Testis (tissue), 5 donors: ENCODE measurements at places on chromosomes 16 and 17. TPM values are rescaled to one million over a fixed set of nuclear protein-coding genes. Genes with fewer than 3 reads are reported as not detected.

DNA sequence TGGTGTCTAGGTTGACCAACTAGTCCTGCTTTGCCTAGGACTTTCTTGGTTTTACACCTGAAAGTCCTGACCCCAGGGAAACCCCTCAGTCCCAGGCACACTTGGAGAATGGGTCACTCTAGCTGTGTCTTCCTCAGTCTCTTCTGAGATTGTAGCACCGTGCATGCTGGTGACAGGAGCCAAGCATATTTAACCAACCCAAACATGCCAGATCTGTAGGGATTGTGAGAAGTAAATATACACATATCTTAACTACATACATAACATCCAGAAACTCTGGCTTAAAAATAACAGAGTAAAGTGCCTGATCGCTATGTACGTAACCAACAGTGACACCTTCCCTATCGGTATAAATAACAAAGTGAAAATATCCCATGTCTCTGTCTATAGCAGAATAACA, 158.1 kb downstream of the HAPSTR1 start:
- no peak overlapping the region for H3K4me3 ChIP-seq
- H3K4me1 ChIP-seq = no peaks in the 10 kb centered on the region
- H3K27ac ChIP-seq = no peak overlapping the region
- no peaks in the 10 kb centered on the region for H3K36me3 ChIP-seq
- no peak for DNase-seq
- H3K27me3 ChIP-seq = no peaks in the 10 kb centered on the region

GRCh38 chr17:67686241-67686640, 31.5 kb upstream of the NOL11 start:
- H3K27me3 ChIP-seq = no peaks in the 10 kb centered on the region
- H3K36me3 ChIP-seq = no peaks in the 10 kb centered on the region
- H3K4me1 ChIP-seq = peaks cover 3% of the 10 kb centered on the region
- no peak for DNase-seq

GRCh38 chr17:3773511-3773910, 27.5 kb downstream of the ITGAE start:
- no peak overlapping the region for H3K27ac ChIP-seq
- H3K27me3 ChIP-seq = no peaks in the 10 kb centered on the region
- DNase-seq = no peak
- no peaks in the 10 kb centered on the region for H3K36me3 ChIP-seq

DNA sequence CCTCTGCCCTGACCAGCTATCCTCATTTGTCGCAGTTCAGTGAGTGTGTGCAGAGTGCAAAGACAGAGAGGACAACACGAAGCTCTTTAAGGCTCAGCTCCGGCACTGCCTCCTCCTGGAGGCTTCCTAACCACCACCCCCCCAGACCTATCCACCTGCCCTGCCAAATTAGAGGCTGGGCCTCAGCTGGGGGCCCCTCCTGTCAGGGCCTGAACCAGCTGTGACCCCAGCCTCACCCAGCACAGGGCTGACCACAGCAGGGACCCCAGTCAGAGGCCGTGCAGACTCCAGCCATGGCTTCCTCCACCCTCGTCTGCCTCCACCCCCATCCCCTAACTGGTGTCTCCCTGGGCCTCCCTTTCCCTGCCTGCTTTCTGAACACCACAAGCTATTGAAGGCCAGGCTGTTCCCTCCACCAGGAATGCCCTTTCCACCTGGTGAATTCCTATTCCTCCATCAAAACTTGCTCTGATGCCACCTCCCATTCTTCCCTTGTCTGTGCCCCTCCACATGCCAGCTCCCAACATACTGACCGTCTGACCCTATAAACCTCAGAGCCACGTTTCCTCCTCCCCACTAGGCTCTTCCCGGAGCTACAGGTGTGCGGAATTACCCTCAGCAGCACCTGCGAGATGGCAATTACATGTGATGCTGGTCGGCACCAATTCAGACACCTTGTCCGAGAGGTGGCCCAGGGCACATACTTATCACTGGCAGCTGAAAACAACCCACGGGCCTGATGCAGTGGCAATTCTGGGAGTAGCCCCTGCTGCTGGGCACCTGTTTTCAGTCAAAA, 8.8 kb downstream of the SREBF1 start:
- H3K4me1 ChIP-seq = peaks cover 47% of the 10 kb centered on the region
- DNase-seq = no peak
- no peak overlapping the region for H3K27ac ChIP-seq

The RAB34 gene
- total RNA-seq = 47.3 TPM
